ENCODE measurements at places on chromosomes 12 and 14.

- no peak for DNase-seq
Measured at GRCh38 chr12:47954467-47955045, 8.8 kb upstream of the TMEM106C start.

GRCh38 chr12:56154246-56154771 lies 1.9 kb downstream of the MYL6B start:
- no peak for DNase-seq

DNA sequence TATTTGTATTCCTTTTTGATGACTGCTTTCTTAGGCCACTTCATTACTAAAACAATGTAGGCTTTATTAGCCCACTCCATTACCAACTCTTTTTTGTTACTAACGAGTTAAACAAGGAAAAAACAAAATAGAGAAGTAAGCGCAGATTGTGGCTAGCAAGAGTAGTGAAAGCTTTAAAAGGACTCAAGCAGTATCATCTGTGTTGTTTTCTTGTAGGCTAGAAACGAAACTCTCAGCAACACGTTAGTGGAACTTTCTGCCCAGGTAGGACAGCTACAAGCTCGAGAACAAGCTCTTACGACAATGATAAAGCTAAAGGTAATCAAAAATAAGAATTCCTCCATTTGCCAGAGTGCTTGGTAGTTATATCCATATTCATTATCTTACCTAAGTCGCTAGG lies 11.1 kb downstream of the CCDC62 start:
- no peak for DNase-seq

DNA sequence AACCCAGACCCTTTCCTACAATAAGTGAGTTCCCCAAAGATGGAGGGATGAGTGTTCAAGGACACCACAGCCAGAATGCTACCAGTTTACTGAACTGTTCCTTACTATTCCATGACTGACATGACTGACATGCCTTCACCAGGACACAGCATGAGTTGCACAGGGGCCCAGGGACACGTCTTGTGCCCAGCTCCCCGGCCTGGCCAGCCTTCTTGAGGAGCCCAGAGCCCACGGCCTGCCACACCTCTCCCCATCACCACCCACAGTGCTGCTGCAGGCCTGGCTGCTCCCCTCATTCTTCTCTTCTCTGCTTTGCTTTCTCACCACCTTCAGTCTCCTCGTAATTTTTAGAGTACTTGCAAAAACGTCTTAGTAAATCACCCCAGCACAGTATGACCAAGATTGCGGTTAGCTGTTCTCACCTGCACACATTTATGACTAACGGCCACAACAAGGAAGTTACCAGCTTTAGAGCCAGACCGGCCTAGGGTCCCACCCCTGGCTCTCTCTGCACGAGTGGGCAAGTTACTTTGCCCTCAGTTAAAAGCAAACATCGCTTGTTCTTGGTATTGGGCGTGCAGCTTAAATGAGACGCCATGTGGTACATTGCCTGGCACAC lies 18.5 kb downstream of the PPP2R5E start:
- DNase-seq, result no peak

- DNase-seq, result no peak
Measured at GRCh38 chr12:130514149-130514551, 176.5 kb downstream of the PIWIL1 start.

- DNase-seq, result no peak
Measured at GRCh38 chr12:48592591-48593086, 22.8 kb upstream of the LALBA start.

- DNase-seq, result no peak
Measured at GRCh38 chr12:52794479-52795331, 1.2 kb downstream of the KRT3 start.

- DNase-seq, result no peak
Measured at GRCh38 chr12:17137396-17137795, 531.4 kb upstream of the LMO3 start.

DNA sequence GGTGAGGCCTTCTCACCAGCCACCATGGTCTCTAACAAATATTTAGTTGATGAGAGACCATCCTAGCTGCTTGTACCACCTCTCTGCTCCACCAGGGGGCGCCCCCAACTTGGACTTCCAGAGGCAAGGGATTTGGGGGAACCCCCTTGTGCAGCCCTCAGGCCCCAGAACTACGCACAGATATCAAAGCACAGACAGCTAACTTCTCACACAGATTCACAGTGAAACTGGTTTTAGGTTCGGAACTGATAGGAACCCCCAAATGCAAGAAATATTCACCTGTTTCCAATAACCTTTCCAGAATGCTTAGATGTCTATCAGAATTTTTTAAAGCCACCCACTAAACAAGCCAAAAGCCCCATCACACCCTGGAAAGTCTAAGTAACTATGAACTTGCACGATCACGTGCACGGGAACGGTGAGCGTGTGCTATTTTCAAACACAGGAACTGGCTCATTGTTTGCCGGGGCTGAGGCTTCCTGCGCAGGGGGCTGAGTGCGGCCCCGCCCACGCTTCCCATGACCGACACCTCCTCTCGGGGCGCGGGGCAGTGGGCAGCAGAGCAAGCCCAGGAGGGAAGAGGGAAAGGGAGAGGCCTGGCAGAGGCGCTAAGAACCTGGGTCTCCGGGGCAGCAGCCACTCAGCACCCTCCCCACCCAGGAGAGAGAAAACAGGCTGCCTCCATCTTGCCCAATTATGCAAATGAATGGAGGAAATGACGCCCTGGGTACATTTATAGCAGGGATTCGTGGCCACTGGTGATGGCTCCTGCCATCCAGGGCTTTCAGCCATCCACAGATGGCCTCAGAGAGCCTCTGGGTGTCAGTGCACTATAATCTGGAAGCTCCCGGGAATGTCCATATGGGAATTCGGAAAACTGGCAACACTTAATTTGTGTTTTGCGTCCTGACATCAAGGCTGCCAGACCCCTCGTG lies 79.4 kb upstream of the GPR68 start:
- DNase-seq, result peak; percentile 43

- DNase-seq, result no peak
Measured at GRCh38 chr14:22613106-22613695, 15.1 kb downstream of the ABHD4 start.

DNA sequence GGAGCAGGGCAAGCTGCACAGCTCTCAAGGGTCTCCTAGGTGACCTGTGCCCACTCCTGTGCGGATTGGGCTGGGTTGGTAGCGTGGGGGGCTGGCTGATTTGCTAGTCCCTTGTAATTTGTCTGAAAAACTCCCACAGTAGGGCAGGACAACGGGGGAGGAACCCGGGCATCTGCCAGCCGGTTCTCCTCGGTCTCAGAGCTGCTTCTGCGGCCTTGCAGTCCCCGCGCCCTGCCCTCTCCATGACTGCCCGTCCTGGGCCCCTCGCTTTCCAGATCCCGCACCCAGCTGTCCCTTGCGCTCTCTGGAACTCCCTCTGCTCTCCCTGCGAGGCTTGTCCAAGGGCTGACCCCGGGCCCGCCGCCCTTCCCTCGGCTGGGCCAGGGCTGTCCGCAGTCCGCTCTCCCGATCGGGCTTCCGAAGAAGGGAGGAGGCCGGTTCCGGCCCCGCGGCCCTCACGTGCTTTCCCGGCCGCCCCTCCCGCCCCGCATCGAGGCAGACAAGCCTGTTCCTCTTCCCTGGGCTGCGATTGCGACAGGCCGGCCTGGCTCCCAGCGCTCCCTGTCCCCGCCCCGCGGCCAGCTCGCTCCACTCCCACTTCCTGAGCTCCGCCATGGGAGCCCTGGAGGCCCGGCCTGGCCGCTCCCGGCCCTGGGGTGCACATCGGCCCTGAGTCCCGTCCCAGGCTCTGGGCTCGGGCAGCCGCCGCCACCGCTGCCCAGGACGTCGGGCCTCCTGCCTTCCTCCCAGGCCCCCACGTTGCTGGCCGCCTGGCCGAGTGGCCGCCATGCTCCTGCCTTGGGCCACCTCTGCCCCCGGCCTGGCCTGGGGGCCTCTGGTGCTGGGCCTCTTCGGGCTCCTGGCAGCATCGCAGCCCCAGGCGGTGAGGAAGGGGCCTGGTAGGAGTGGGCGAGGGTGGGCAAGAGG lies at the start of gene LTBR:
LTBR (plus strand) TSS at position 591 of the 927 bp plus-strand sequence; CDS start at position 788, 197 bp downstream.
- DNase-seq, result peak; percentile 96

GRCh38 chr12:6228535-6229223 lies 28.5 kb downstream of the CD9 start:
- peak; percentile 27 for DNase-seq

DNA sequence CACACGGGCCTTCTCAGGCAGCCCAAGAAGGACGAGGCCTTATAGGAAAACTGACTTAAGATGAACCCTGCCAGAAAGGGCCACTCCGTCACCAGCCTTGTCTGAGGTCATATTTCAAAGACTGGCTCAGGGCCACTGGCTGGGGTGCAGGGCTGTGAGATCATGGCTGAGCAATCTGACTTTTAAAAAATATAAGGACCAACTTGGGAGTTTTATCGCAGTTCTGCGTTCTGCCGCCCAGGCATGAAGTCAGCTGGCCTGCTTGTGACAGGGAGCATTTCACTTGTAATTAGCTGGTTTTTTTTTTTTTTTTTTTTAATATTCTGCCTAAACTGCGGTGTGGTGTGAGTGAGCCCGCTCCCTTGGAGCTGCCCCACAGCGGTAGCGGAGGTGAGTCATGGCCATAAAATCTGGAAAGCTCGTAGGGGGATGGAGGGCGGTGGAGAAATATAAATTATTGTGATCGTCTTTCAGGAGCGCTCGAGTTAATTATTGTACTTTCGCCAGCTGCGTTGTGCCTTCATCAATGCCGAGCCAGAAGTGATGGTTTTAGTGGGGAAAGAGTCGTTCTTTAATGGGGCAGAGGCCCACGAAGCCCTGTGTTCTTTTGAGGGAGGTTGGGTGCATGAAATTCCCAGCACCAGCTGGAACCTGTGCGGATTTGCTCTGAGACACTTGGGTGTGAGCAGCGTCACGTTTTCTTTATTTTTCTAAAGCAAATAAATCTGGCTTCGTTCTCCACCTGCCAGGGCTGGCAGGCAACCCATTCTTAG lies 231.9 kb downstream of the C12orf75 start:
- DNase-seq, result no peak

DNA sequence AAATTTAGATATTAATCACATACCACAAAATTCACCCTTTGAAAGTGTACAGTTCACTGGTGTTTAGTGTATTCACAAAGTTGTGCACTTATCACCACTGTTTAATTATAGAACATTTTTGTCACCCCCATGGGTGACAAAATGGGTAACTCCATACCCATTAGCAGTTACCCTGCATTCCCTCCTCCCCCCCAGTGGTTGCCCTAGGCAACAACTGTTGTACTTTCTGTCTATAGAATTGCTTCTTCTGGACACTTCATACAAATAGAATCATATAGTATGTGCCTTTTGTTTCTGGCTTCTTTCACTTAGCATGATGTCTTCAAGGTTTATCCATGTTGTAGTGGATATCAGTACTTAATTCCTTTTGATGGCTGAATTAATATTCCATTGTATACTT lies 52.7 kb downstream of the FBXO34 start:
- no peak for DNase-seq

DNA sequence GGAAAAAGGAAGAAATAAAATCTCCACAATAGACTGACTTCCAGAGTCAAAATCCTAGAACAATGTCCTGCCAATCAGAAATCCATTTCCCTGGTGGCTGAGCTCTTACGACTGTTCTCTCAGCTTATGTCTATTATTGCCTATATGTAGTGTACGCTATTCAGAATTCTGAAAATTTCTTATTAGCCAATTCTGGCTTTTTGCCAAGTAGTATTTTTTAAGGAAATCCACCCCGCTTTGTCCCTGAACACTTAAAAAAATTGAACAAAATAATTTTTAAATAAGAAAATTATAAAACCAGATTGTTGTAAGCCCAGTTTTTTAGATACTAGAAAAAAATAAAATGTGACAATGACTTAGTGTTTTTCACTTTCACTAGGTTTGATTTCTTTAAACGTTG lies 143.0 kb downstream of the KCNA5 start:
- no peak for DNase-seq

- peak; percentile 23 for DNase-seq
Measured at GRCh38 chr12:29673346-29673745, 110.4 kb downstream of the TMTC1 start.
